Gastrocnemius medialis (tissue), 4 donors: ENCODE measurements at places on chromosomes 16 and 17. TPM values are rescaled to one million over a fixed set of nuclear protein-coding genes. Genes with fewer than 3 reads are reported as not detected.

- no peaks in the 10 kb centered on the region for H3K36me3 ChIP-seq
- no peak overlapping the region for H3K4me3 ChIP-seq
- no peak for DNase-seq
- H3K27me3 ChIP-seq: peaks cover 5% of the 10 kb centered on the region
Measured at GRCh38 chr16:86791287-86792035, 213.1 kb downstream of the FOXL1 start.

BORCS6 gene
- 34.5 TPM for total RNA-seq

DNA sequence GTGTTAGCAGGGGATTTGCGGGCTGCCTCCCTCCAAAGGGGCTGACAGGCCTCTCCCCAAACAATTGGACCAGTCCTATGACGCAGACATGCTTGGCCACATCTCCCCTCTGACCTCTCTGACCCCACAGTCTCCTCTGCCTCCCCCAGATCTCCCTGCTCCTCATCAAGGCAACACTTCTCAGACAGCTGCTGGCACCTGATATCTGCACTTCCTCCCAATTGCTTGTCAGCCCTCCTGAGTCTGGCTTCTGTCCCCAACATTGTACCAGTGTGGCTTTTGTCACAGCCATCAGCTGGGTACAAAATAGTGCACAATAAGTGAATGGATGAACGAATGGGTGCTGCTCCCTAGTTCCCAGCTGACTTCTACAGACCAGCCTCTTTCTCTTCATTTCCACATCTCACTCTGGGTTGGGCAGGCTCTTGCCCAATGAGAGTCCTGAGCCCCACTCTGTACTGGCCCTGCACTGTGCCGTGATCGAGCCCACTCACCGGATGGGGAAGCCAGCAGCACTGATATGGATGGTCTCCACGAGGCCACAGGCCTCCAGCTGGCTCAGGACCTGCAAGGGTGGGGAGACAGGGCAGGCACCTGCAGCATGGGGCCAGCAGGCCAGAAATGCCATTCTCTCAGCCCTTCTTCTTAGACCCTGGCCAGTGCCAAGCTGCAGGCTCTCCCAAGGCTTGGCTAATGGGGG lies 17.1 kb downstream of the ZNHIT3 start:
- no peak overlapping the region for H3K4me3 ChIP-seq
- no peak for DNase-seq
- H3K36me3 ChIP-seq: no peaks in the 10 kb centered on the region
- no peaks in the 10 kb centered on the region for H3K27me3 ChIP-seq
- no peak overlapping the region for H3K27ac ChIP-seq

DNA sequence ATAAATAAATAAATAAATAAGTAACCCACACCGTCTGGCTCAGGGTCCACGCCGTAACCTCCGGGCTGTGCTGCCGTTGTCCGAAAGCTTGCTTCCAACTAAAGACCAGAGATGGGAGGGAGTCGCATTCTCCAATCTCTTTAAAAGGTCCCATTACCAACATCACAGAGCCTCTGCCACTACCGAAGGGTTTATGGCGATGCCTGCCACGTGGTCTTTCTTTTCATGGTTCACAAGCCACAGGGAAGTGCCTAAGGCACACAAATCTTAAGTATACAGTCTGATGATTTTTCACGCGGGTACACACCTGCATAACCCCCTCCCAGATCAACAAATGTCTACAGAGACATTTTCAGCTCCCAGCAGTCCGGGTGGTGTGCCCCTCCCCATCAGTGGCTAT lies 1.4 kb downstream of the COTL1 start:
- DNase-seq: no peak
- no peak overlapping the region for H3K27ac ChIP-seq
- peak overlapping the region; percentile 66 for H3K4me3 ChIP-seq
- H3K4me1 ChIP-seq: peaks cover 14% of the 10 kb centered on the region
- no peaks in the 10 kb centered on the region for H3K36me3 ChIP-seq
- peaks cover 26% of the 10 kb centered on the region for H3K27me3 ChIP-seq

APOBR gene
- total RNA-seq: 0.15 TPM
